GM23338 (cell line): ENCODE measurements at places on chromosomes 1 and 21. TPM values are rescaled to one million over a fixed set of nuclear protein-coding genes. Genes with fewer than 3 reads are reported as not detected.

The ESRRG gene
- 0.66 and 1.2 TPM in 2 replicates for polyA plus RNA-seq

The GJA9 gene
- polyA plus RNA-seq, result 0.21 TPM in 1 of 2 replicates, not detected in the other

The KRTAP19-1 gene
- polyA plus RNA-seq, result not detected in 2 replicates

The GPR25 gene
- polyA plus RNA-seq, result not detected in 2 replicates

The SLAMF9 gene
- not detected in 2 replicates for polyA plus RNA-seq

The S100A3 gene
- not detected in 2 replicates for polyA plus RNA-seq

The CD1D gene
- polyA plus RNA-seq, result 1.5 and 1.7 TPM in 2 replicates

The FOXD3 gene
- polyA plus RNA-seq, result 13.8 and 14.3 TPM in 2 replicates

The KCNJ15 gene
- not detected in 2 replicates for polyA plus RNA-seq

The CELA2A gene
- polyA plus RNA-seq, result not detected in 2 replicates

The PDPN gene
- polyA plus RNA-seq, result 77.1 and 82.8 TPM in 2 replicates

The CHIT1 gene
- polyA plus RNA-seq, result 0.47 and 0.85 TPM in 2 replicates

The TATDN3 gene
- 17.9 and 24.2 TPM in 2 replicates for polyA plus RNA-seq

The NUDT4B gene
- not detected in 2 replicates for polyA plus RNA-seq

The EXOC8 gene
- polyA plus RNA-seq, result 2.3 TPM in 2 replicates

The EFNA3 gene
- 10.3 and 13.5 TPM in 2 replicates for polyA plus RNA-seq

The LRRC3 gene
- polyA plus RNA-seq, result 0.95 and 1.2 TPM in 2 replicates

The TMEM125 gene
- polyA plus RNA-seq, result 16.2 and 16.8 TPM in 2 replicates

The ARHGEF19 gene
- polyA plus RNA-seq, result 19.5 and 22.5 TPM in 2 replicates

The TSPEAR gene
- 0.45 and 0.92 TPM in 2 replicates for polyA plus RNA-seq

The ADCY10 gene
- polyA plus RNA-seq, result not detected in 2 replicates

The CCDC24 gene
- polyA plus RNA-seq, result 13.4 and 17.2 TPM in 2 replicates

The OLFML3 gene
- 42.8 and 44.7 TPM in 2 replicates for polyA plus RNA-seq

The SEC16B gene
- polyA plus RNA-seq, result 0.29 and 0.75 TPM in 2 replicates

The TCHHL1 gene
- not detected in 2 replicates for polyA plus RNA-seq

The GIPC2 gene
- 1.2 and 2.6 TPM in 2 replicates for polyA plus RNA-seq

The LRRIQ3 gene
- 0.36 and 1.0 TPM in 2 replicates for polyA plus RNA-seq

The GCSAML gene
- polyA plus RNA-seq, result not detected in 2 replicates

The ASTN1 gene
- 1.5 and 2.0 TPM in 2 replicates for polyA plus RNA-seq

The ADAMTS1 gene
- polyA plus RNA-seq, result 5.6 and 6.1 TPM in 2 replicates

The RPTN gene
- polyA plus RNA-seq, result not detected in 2 replicates

The CENPL gene
- 8.8 and 13.6 TPM in 2 replicates for polyA plus RNA-seq

The BNIPL gene
- polyA plus RNA-seq, result 0.59 and 0.91 TPM in 2 replicates

The DYNLT5 gene
- polyA plus RNA-seq, result 0.95 and 1.3 TPM in 2 replicates

The S1PR1 gene
- 2.6 and 2.7 TPM in 2 replicates for polyA plus RNA-seq

The PPFIA4 gene
- 1.3 and 2.2 TPM in 2 replicates for polyA plus RNA-seq

The RHD gene
- polyA plus RNA-seq, result 0.26 and 0.31 TPM in 2 replicates

The FLG2 gene
- not detected in 2 replicates for polyA plus RNA-seq

The RHCE gene
- polyA plus RNA-seq, result 0.15 and 0.38 TPM in 2 replicates

The PRAMEF17 gene
- not detected in 2 replicates for polyA plus RNA-seq

The KIF17 gene
- polyA plus RNA-seq, result 5.9 and 7.4 TPM in 2 replicates

The GPN2 gene
- 18.2 and 19.4 TPM in 2 replicates for polyA plus RNA-seq

The MLLT11 gene
- 19.7 and 22.6 TPM in 2 replicates for polyA plus RNA-seq

The WDR47 gene
- 3.0 and 3.9 TPM in 2 replicates for polyA plus RNA-seq

The TAL1 gene
- polyA plus RNA-seq, result not detected in 2 replicates

The PROK1 gene
- not detected in 2 replicates for polyA plus RNA-seq

The APOBEC4 gene
- polyA plus RNA-seq, result 0.10 TPM in 1 of 2 replicates, not detected in the other

The UMODL1 gene
- polyA plus RNA-seq, result 0.05 TPM in 1 of 2 replicates, not detected in the other

The IGSF9 gene
- polyA plus RNA-seq, result 9.3 and 10.3 TPM in 2 replicates
